Smooth muscle cell of the brain vasculature (primary cell): ENCODE measurements at places on chromosomes 2 and 18.

- DNase-seq = no peak
These were observed 221.6 kb downstream of the RBM43 start for GRCh38 chr2:151040039-151040438.

- no peak for DNase-seq
These were observed 322.2 kb downstream of the IRS1 start for GRCh38 chr2:226477221-226478108.

DNA sequence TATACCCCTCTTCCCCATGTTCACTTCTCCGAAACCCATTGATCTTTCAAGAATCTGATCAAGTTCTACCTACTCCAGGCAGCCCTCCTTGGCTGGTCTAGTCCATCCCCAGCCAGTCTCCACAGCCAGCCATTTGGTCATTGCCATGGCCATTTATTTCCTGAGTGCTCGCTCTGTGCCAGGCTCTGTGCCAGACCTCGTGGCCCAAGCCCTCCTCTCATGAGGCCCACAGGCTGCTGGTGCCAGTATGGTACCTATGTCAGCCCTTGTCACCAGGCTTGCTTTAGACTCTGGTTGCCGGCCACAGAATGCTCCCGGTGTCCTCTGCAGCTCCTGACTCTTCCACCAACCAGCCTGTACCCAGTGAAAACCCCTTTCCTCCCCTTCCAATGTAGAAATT is 78.8 kb downstream of the CELF4 start:
- no peak for DNase-seq

GRCh38 chr2:66957198-66957597 is 439.9 kb upstream of the ETAA1 start:
- no peak for DNase-seq

- DNase-seq = no peak
These were observed 463.2 kb upstream of the ZEB2 start for GRCh38 chr2:144983107-144983506.

GRCh38 chr2:195535911-195536522 is 121.0 kb upstream of the SLC39A10 start:
- no peak for DNase-seq

GRCh38 chr2:19854596-19855541 is 46.9 kb downstream of the TTC32 start:
- DNase-seq = no peak
